ENCODE measurements at places on chromosomes 1 and 21.

DNA sequence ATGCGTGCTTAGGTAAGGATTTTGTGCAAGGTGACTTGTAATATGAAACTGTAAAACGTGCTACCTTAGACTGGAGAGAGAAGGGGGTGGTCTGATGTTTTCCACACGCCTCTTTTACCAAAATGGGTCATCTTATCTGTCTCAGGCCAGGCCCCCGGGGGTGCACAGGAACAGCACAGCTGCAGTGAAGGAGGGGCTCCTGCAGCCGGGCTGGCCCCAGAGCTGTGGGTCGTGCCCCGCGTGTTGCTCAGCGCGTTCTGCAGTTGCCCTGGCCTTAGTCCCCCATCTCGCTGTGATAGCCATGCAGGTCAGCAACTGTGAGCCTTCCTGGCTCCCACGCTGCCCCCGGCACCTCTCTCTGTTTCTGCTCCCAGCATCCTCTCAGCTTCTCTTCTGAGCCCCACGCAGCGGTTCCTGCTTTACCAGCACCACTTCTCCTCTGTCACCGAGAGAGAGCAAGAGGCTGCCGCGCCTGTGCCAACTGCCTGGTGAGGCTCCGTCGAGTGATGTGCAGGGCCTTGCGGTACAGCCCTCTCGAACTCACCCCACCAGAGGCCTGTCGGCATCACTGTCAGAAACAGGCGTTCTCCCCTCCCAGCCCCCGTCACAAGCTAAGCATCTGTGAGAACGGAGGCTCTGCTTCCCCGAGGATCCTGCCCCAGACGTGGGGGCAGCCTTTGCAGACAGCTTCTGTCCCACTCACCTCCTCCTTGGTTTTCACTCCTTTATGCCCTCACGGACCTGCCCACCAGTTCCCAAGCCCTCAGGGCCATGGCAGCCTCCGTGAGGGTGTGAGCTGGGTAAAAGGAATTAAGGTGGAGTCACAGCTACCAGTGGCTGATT is 73.3 kb downstream of the ADARB1 start:
- no peak for DNase-seq

DNA sequence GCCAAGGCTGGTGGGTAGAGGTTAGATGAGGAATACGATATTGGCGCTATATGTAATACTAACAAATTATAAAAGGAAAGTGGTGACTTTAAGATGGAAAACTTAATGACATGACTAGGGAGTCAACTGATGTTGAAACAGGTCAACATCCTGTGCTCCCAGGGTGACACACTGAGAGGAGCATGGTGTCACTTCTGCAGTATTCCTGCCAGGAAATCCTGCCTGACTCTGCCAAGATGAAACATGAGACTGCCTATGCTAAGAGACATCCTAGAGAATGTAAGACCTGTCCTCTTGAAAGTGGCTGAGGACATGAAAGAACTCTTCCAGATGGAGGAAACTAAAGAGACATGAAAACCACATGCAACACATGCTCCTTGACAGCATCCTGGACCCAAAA is 65.0 kb upstream of the KCND3 start:
- DNase-seq = no peak

- DNase-seq = no peak
These were observed 580 bp downstream of the VWA1 start for GRCh38 chr1:1435911-1436629.

DNA sequence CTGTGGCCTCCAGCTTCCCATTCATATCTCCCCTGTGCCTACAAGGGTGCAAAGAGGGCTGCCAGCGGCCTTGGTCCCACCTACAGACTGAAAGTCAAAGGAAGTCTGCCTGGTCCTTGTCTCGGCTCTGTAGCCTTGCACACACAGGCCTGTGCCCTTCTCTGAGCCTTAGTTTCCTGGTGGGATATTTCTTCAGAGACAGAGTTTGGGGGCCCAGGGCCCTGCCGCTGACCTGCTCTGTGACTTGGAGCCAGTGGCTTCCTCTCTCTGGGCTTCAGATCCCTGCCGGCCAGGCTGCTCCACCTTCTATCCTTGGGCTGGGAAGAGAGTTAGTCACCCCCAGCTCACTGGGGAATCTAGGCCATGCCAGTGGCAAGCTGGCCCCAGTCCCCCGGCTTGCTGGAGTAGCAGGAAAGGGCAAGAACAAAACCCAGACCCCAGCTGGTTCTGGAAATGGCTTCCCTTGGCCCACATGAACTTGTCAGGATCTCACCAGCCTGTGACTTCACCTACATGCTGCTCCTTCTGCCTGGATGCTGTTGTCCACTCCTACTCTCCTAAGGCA is 1.0 kb upstream of the TMEM61 start:
- no peak for DNase-seq

- DNase-seq = no peak
These were observed 556.6 kb downstream of the OMA1 start for GRCh38 chr1:57989877-57990276.

DNA sequence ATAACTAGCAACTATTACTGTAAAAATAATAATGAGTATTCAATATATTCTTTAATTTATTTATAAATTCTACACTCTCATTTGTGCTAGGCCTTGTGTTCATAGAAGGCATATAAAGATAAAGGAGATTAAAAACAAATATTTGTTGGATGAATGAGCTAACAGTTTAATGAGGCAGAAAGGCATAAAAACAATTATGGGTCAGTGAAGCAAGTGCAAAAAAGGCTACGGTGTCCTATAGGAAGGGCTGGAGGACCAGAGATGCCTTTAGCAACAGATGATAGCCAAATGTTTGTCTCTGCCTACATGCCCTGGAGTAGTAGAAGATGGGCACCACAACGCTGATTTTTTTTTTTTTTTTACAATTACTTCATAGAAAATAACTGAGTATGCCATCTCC is 45.7 kb downstream of the PTGS2 start:
- DNase-seq = no peak

GRCh38 chr1:228318823-228319241 is 87.8 kb downstream of the TRIM11 start:
- no peak for DNase-seq

DNA sequence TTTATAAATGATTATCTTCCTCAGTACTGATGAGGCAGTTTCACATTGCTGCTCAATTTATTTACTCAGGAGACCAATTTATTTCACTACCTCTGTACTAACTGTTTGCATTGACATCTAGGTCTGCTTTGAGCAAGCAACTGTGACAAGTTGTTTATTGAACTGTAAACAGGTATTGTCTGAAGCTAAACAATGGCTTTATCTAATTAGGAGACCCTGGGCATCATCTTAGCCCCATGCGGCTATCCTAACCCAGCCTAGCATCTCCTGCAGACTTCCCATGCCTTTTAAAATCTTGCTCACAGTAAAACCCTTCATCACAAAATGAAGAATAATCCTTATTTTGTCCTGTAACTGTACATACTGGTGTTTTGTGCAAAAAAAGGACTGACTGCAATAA is 348.2 kb downstream of the RWDD3 start:
- no peak for DNase-seq

- DNase-seq = no peak
These were observed 15.2 kb downstream of the CHML start for GRCh38 chr1:241624935-241625334.

DNA sequence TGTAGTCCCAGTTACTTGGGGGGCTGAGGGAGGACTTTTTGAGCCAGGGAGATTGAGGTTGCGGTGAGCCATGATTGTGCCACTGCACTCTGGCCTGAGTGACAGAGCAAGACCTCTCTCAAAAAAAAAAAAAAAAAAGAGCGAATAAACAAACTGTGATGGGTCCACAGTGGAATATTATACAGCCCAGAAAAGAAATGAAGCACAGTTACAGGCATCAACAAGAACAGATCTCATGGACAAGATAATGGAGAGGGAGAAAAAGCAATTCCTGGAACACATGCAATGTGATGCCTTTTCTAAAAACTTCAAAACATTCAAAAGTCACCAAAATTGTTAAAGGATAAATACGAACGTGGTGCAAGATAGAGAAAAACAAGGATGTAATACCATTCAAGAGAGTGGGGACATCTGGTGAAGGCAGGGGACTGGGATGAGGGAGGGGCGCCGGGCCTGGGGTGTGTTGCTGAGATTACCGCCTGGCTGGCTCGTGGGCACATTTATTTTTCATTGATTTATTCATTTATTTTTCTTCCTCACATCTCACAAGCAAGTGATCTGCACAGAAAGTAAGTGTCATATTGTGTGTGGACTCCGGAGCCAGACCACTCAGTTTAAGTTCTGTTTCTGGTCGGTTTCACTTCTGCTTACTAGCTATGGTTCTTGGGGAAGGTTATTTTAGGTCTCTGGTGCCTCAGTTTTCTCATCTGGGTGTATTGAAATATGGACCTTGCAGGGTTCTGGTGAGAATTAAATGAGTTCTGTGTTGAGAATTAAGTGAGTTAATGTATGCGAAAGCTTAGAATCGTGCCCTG is 30.1 kb downstream of the ABCG1 start:
- DNase-seq = no peak

DNA sequence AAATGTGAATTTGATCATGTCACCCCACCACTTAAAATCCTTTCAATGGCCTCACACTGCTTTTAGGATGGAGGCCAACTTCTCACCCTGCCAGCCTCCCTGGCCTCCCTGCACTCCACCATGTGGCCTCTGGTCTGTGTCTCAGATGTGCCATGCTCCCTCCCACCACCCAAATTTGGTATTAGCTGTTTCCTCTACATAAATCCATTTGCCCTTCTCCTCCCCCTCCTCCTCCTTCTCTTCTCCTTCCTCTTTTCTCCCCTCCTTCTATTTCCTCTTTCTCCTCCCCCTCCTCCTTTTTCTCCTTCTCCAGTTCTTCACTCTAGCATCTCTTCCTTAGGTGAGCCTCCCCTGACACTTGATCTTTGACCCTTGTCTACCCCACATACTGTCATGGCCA is 16.7 kb upstream of the GUCA2B start:
- no peak for DNase-seq

DNA sequence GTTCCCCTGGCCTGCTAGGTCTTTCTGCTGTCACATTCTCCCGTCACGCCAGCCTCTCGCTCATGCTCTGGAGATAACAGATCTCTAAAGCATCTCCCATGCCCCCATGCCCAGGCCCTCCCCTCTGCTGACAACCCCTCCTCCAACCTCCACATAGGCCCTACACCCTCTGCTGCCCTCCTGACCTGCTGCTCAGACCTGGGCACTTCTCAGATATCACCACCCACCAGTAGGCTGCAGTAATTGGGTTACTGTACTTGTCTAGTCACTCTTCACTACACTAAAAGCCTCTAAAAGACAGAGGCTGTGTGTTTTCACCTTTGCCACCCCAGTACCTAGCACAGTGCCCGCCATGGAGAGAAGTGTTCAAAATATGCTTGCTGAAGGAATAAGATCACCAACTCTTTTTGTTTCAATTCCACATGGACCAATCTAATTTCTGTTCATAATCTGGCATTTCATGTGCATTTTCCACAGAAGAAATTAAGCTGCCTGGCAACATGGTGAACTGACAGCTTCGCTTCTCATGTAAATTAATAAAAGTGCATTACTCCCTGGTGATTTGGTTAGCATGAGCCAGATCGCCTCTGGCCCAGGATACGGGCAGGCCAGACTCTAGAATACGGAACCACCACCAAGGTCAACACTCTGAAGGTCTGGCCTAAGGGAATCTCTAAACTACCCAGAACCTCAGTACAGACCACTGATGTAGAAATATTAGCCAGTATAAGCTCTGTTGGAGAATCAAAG is 20.7 kb downstream of the LBR start:
- no peak for DNase-seq

- DNase-seq = no peak
These were observed 557.6 kb upstream of the PKN2 start for GRCh38 chr1:88126467-88126866.

DNA sequence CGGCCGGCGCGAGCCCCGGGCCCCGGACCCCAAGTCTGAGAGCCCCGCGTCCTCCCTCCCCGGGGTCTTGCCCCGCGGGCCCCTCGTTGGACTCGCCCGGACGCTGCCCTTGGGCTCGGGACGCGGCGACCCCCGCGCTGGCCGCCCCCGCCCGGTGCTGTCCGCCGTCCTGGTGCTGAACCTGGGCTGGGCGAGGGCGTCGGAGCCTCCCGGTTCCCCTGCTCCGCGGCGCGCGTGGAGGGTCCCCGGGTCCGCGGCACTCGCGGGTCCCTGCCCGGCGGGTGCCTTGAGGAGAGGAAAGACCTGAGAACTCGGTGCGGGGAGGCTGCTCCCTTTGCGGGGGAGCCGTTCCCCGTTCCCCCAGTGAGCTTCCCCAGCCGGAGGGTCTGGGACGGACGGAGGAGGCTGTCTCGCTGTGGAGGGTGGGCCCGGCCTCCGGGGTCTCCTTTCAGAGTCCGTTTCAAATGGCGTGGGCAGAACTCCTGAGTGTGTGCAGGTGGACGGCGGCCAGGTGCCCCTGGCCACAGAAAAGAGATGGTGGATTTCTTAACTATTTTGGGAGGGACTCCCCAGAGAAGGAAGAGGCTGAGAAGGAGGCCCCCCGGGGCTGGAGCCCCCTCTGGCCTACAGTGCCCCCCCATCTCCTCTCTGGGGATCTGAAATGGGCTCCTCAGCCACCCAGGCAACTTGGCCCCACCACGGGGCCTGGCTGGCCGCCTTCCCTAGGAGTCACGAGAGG is 595 bp downstream of the GABRD start:
- DNase-seq = no peak

GRCh38 chr1:48018799-48019198 is 21.6 kb upstream of the TRABD2B start:
- no peak for DNase-seq

DNA sequence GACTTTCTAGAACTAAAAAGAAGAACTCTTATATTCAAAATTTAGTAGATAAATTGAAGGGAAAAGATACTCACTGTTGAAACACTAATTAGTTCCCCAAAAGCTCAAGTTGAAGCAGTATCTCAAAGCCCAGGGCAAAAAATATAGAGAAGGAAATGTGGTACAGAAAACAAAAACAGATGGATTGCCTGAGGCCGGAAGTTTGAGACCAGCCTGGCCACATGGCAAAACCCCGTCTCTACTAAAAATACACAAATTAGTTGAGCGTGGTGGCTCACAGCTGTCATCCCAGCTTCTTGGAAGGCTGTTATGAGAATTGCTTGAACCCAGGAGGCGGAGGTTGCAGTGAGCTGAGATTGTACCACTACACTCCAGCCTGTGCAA is 36.0 kb downstream of the FAM177B start:
- DNase-seq = no peak

- DNase-seq = no peak
These were observed 15.9 kb upstream of the MUTYH start for GRCh38 chr1:45356186-45356585.

GRCh38 chr1:172761581-172762486 is 102.9 kb downstream of the FASLG start:
- no peak for DNase-seq

GRCh38 chr1:4585216-4585615 is 69.2 kb upstream of the AJAP1 start:
- DNase-seq = no peak

GRCh38 chr1:39115271-39116110 is 89.0 kb upstream of the MACF1 start:
- no peak for DNase-seq

GRCh38 chr1:60428127-60428526 is 354.6 kb upstream of the C1orf87 start:
- no peak for DNase-seq

- peak; percentile 67 for DNase-seq
These were observed 543 bp upstream of the KCNJ10 start for GRCh38 chr1:160070243-160071163.

DNA sequence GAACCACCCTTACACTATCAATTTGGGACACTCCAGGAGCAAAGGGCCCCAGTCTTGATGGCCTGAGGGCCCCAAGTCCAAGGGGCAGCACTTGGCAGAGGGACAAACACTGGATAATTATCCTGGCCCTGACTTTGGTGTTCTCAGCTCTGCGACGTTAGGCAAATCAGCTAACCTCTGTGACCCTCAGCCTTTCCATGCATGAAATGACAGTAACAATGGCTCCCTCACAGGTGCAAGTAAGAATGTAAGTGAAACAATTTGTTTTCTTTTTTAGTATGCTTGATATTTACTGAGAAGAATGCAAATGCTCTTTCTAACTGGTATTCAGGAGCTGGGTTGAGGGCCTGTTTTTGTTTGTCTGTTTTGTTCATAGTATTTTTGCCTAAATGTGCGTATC is 61.6 kb upstream of the PRDX6 start:
- no peak for DNase-seq
